ENCODE measurements at places on chromosomes 2 and 18. TPM values are rescaled to one million over a fixed set of nuclear protein-coding genes. Genes with fewer than 3 reads are reported as not detected.
A peak's percentile ranks its signal among the peaks of the same experiment; 100 is the strongest.

GRCh38 chr2:74812787-74813590, 20.9 kb upstream of the HK2 start:
- H3K4me3 ChIP-seq = no peak overlapping the region
- H3K27me3 ChIP-seq = peaks cover 21% of the 10 kb centered on the region
- DNase-seq = no peak
- peaks cover 13% of the 10 kb centered on the region for H3K4me1 ChIP-seq
- no peak overlapping the region for H3K27ac ChIP-seq
- no peaks in the 10 kb centered on the region for H3K36me3 ChIP-seq

DNA sequence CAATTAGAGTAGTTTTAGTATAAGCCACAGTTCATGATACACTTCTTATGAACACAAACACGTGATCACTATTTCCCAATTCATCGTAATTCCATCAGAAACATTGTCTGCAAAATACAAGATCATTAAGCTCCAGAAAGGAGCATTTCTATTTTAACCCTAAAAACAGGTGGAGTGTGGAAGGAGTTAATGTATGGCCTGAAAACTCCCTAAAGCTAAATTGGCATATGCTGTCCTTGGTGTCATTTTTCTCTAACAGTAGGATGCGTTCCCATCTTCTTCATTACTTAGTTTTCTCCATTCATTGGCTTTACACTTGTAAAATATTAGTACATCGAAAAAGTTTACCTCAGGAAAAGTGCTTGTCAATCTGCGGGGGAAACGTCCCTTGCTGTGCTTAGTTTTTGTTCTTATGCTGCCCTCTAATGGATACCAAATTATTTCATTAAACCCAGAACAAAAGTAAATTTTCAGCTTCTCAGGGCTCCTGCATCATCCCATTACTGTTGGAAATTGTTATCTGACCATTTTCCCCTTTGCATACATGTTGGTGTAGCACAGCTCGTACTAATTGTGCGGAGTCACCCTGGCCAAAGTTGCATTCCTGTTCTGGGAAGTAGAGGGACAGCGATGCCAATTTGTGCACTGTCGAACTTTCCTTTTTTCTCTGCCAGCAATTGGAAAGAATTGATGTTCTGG, 153.4 kb downstream of the GPD2 start:
- peaks cover 3% of the 10 kb centered on the region for H3K4me1 ChIP-seq
- no peaks in the 10 kb centered on the region for H3K36me3 ChIP-seq
- no peak for DNase-seq
- H3K27me3 ChIP-seq = no peaks in the 10 kb centered on the region

- no peak for DNase-seq
- H3K4me3 ChIP-seq = no peak overlapping the region
- H3K27ac ChIP-seq = no peak overlapping the region
- H3K36me3 ChIP-seq = peaks cover 12% of the 10 kb centered on the region
Observed at GRCh38 chr2:138564586-138565229, 63.1 kb downstream of the SPOPL start.

DNA sequence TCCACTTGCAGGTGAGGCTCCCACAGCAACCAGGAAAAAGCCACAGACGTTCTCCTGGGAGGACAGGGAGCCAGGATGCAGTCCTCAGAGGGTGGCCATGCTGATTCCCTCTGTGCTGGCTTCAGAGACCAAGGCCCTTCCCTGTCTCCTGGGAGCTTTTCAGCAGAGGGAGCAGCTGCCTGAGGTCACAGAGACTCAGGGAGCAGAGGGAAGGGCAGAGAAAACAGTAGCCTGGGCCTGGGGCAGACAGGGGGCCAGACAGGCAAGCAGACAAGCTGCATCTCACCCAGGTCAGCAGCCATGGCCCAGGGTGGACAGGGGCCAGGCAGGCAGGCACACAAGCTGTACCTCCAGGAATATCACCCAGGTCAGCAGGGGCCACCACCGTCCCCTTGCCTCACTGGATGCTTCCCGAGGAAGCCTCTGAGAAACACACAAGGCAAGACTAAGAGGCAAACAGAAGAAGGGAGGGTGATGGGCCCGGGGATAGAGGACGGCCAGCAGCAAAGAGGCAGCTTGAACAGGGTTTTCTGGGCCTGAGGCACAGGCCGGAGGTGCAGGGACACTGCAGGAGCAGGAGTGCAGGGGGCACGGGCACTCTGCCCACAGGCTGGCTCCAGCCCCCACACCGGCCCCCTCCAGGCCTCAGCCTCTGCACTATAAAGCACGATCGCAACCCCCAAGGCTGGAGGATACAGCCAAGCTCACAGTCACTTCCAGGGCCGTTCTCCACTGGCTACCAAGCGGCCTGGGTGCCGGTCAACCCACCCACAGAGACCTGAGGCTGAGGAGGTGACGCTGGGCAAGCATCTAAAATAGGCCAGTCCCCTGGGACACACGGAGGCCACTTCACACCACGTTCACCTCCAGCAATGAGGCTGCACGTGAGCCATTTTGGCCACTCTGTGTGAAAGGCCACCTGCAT, 6.1 kb downstream of the SLC66A2 start:
- H3K4me3 ChIP-seq = no peak overlapping the region
- peak overlapping the region; percentile 65 for H3K27ac ChIP-seq
- H3K4me1 ChIP-seq = peaks cover 61% of the 10 kb centered on the region
- peak; percentile 65 for DNase-seq

The TFCP2L1 gene
- total RNA-seq = not detected

The STON1 gene
- total RNA-seq = 9.6 TPM

All from chondrocyte (in vitro differentiated cells).